ENCODE measurements at places on chromosomes 11 and 22. TPM values are rescaled to one million over a fixed set of nuclear protein-coding genes. Genes with fewer than 3 reads are reported as not detected.

- DNase-seq = no peak
Measured at GRCh38 chr11:134661660-134662059, 249.6 kb upstream of the B3GAT1 start.

Gene OR8G5
- polyA plus RNA-seq = not detected

GRCh38 chr11:11748706-11749365 lies 92.9 kb upstream of the USP47 start:
- no peak for DNase-seq

Gene EXPH5
- polyA plus RNA-seq = 0.01 TPM

Gene RAB3IL1
- 6.6 TPM for polyA plus RNA-seq

GRCh38 chr11:66708701-66709100 lies 20.3 kb downstream of the SPTBN2 start:
- no peak for DNase-seq

DNA sequence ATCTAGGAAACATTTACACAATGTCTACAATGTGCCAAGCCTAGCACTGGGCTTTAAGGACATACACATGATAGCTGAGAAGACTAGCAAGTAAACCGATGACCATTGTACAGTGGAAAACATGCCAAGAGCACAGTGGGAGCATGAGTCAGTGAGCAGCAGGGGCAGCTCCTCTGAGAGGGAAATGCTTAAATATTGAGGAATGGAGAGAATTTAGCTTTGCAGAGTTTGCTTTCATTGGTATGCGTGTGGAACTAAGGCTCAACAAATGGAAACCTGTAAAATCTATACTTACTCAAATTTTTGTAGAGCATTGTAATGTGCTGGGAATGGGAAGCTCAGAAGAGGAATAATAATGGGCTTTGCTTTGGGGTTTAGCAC lies 282.3 kb downstream of the ST3GAL4 start:
- DNase-seq = no peak
